ENCODE measurements at places on chromosomes 11 and 22. TPM values are rescaled to one million over a fixed set of nuclear protein-coding genes. Genes with fewer than 3 reads are reported as not detected.

C22orf23 gene
- total RNA-seq: under 0.01 TPM

OR56A1 gene
- total RNA-seq: not detected

MYO18B gene
- total RNA-seq: not detected

PAMR1 gene
- 10.0 TPM for total RNA-seq

ARHGAP20 gene
- 1.5 TPM for total RNA-seq

EIF3F gene
- total RNA-seq: 777 TPM

TFIP11 gene
- total RNA-seq: 18.3 TPM

TBX10 gene
- total RNA-seq: not detected

PATE2 gene
- total RNA-seq: not detected

MS4A15 gene
- not detected for total RNA-seq

CASP1 gene
- total RNA-seq: 0.38 TPM

SLCO2B1 gene
- total RNA-seq: 2.3 TPM

OVOL1 gene
- total RNA-seq: not detected

MS4A8 gene
- total RNA-seq: not detected

ARHGEF12 gene
- 52.6 TPM for total RNA-seq

NDUFS8 gene
- 311 TPM for total RNA-seq

TENM4 gene
- total RNA-seq: 53.4 TPM

MPZL2 gene
- 3.8 TPM for total RNA-seq

KRTAP5-7 gene
- total RNA-seq: not detected

FAM181B gene
- total RNA-seq: 0.33 TPM

CABP2 gene
- total RNA-seq: not detected

NEFH gene
- total RNA-seq: 2.0 TPM

ADAMTS8 gene
- total RNA-seq: not detected

KCNA4 gene
- total RNA-seq: not detected

MGAT3 gene
- 0.16 TPM for total RNA-seq

GSTP1 gene
- 3,710 TPM for total RNA-seq

UBE2L6 gene
- 11.9 TPM for total RNA-seq

OR51B4 gene
- total RNA-seq: not detected

RBM7 gene
- total RNA-seq: 37.8 TPM

SLC37A4 gene
- total RNA-seq: 68.5 TPM

CSF2RB gene
- not detected for total RNA-seq

KCTD14 gene
- 8.5 TPM for total RNA-seq

SMIM35 gene
- not detected for total RNA-seq

OR9Q2 gene
- total RNA-seq: not detected

GLYATL2 gene
- 0.38 TPM for total RNA-seq

LRRC10B gene
- total RNA-seq: not detected

TSSK2 gene
- not detected for total RNA-seq

OR10A5 gene
- not detected for total RNA-seq

All from mesangial cell (primary cell).